ENCODE measurements at places on chromosomes 7 and 10.
A peak's percentile ranks its signal among the peaks of the same experiment; 100 is the strongest.

DNA sequence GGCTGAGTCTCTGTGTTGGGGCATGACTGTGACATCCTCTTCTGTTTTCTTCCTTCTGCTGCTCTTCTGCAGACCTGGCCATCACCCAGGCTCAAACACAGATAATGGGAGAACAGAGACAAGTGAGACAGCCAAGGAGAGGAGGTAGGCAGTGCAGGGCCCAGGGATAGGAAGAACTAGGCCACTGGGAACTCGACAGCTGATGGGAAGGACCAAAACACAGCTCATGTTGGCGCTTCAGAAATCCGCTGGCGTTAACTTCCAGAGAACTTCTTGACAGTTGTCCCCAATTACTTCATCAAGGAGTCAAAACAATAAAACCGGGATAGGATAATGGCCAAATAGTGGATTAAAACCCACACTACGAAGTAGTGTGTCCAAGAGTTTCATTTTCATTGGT lies 97.0 kb upstream of the PALS2 start:
- no peak overlapping the region for H3K4me3 ChIP-seq
- no peaks in the 10 kb centered on the region for H3K27me3 ChIP-seq
- no peaks in the 10 kb centered on the region for H3K36me3 ChIP-seq
- H3K4me1 ChIP-seq, result peaks cover 2% of the 10 kb centered on the region

DNA sequence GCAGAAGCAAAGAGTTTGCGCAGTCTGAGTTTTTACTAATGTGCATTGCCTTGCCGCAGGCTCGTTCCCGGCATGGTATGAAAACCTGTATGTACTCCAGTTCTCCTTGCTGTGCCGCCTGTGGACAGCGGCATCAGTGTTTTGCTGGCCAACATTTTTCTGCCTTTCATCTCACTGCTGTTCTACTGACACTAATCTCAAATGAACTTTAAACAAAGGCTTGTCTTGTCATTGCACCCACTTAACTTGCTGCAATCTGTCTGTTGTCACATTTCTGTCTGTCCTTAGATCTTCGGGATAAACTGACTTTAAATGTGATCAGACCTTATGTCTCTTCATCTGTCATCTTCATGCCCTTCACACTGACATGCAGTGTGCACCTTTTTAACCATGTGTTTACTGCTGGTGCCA lies 71.7 kb upstream of the ZNRF2 start:
- no peak for DNase-seq
- no peak overlapping the region for H3K27ac ChIP-seq
- H3K27me3 ChIP-seq, result no peaks in the 10 kb centered on the region
- no peaks in the 10 kb centered on the region for H3K36me3 ChIP-seq
- no peaks in the 10 kb centered on the region for H3K4me1 ChIP-seq

GRCh38 chr10:51630640-51631005 lies 68.8 kb downstream of the CSTF2T start:
- DNase-seq, result no peak
- no peak overlapping the region for H3K4me3 ChIP-seq
- no peaks in the 10 kb centered on the region for H3K27me3 ChIP-seq
- peaks cover 12% of the 10 kb centered on the region for H3K4me1 ChIP-seq

DNA sequence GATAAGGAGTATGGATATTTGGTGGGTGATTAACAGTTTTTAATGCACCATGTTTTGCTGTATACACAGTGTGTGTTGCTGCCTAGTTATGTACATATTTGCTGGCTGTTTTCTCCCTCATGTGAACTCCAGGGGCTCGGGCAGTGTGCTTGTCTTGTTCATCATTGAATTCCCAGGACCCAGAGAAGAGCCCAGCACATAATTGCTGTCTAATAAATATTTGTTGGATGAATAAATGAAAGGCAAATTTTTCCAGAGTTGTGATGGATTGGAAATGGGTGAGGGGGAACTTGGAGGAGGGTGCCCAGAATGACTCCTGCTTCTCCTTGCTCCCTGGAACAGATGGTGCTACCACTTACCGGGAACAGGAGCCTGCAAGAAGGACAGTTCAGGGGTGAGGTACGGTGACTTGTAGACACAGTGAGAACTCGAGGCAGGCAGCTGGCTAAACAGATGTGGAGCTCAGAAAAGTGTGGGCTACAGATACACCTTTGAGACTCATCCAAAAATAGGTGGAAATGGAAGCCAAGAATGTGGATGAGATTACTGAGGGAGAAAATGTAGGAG lies 586.8 kb upstream of the MGMT start:
- no peaks in the 10 kb centered on the region for H3K27me3 ChIP-seq
- H3K4me1 ChIP-seq, result peaks cover 40% of the 10 kb centered on the region
- no peak overlapping the region for H3K4me3 ChIP-seq
- peak; percentile 54 for DNase-seq
- no peaks in the 10 kb centered on the region for H3K36me3 ChIP-seq

DNA sequence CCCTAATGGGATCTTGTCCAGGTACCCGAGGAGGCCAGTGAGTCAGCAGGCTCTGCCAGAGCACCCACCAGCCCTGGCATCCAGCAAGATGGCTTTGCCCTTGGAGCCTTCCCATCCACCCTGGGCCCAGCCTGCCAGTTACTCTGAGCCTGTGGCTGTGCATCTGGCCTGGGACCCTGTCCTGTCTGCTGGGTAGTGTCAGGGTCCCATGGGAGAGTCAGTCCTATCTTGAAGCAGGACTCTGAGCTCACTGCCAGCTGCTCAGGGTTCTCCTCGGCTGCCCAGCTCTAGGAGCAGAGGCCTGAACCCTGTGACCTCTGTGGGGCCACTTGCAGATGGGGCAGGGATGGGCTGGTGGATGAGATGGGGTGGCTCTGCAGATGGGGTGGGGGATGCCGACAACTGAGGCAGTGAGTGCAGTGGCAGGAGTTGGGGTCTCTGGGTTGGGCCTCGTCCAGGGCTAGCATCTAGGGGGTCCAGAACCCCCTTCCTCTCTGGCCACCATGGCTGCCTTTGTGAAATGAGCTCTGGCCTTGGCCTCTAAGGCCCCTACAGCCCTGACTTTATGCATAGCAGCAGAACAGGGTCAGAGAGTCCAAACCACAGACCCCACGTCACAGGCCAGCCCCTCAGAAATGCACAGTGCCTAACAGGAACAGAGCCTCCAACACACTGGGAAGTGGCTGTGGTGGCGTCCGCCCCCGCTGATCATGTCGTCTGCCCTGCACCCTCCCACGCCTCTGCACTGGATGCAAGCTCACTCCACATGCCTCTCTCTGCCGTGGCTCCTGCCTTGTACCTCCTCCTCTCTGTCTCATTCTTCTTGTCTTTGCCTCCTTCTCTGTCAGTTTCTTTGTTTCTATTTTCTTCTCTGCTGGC lies 88.1 kb upstream of the RET start:
- peaks cover under 1% of the 10 kb centered on the region for H3K27me3 ChIP-seq
- H3K4me3 ChIP-seq, result no peak overlapping the region
- H3K36me3 ChIP-seq, result no peaks in the 10 kb centered on the region
- no peak for DNase-seq
- H3K4me1 ChIP-seq, result no peaks in the 10 kb centered on the region

DNA sequence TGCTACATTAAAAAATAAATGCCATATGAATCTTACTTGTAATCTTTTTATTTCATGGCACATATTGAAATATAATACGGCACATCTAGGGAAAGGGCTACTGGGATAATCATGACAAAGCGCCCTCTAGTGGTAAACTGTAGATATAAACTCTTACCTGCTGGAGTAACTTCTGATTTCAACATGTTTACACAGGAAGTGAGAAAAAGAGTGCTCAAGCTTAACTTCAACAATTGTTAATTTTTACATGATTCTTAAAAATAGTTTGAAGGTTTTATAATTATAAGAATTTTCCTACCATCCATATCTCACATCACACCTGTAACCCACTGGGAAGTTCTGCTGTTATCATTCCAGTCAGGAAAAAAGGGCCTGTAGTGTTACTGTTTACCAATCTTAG lies 2.0 kb upstream of the HEPACAM2 start:
- DNase-seq, result peak; percentile 57
- no peaks in the 10 kb centered on the region for H3K36me3 ChIP-seq
- no peak overlapping the region for H3K27ac ChIP-seq
- H3K4me3 ChIP-seq, result no peak overlapping the region
- peaks cover 5% of the 10 kb centered on the region for H3K4me1 ChIP-seq
